ENCODE measurements at places on chromosomes 2 and 18. TPM values are rescaled to one million over a fixed set of nuclear protein-coding genes. Genes with fewer than 3 reads are reported as not detected.

The ALPG gene
- total RNA-seq = not detected

The DOK6 gene
- 2.3 TPM for total RNA-seq

The UGT1A3 gene
- not detected for total RNA-seq

The TDRD15 gene
- total RNA-seq = not detected

The CD207 gene
- total RNA-seq = 0.11 TPM

The DUSP11 gene
- 21.5 TPM for total RNA-seq

The NTSR2 gene
- total RNA-seq = not detected

The GPR155 gene
- total RNA-seq = 0.72 TPM

The SOX11 gene
- 9.3 TPM for total RNA-seq

The RAB6D gene
- total RNA-seq = not detected

The CDH20 gene
- total RNA-seq = not detected

The UPP2 gene
- not detected for total RNA-seq

The DSG3 gene
- total RNA-seq = not detected

The DNAJC5G gene
- total RNA-seq = not detected

The SNED1 gene
- total RNA-seq = 13.6 TPM

The ALK gene
- 0.34 TPM for total RNA-seq

The GALNT14 gene
- total RNA-seq = 27.8 TPM
